Subcutaneous adipose tissue (tissue), 4 donors: ENCODE measurements at places on chromosomes 3 and 15. TPM values are rescaled to one million over a fixed set of nuclear protein-coding genes. Genes with fewer than 3 reads are reported as not detected.

GBE1 gene
- total RNA-seq, result 224 TPM

OCA2 gene
- total RNA-seq, result not detected

ATP2B2 gene
- 0.34 TPM for total RNA-seq

GOLGA6D gene
- total RNA-seq, result not detected

TIPARP gene
- total RNA-seq, result 39.6 TPM

UBAP1L gene
- 5.7 TPM for total RNA-seq

CHL1 gene
- 173 TPM for total RNA-seq

MYRIP gene
- total RNA-seq, result 9.8 TPM

LRCH3 gene
- 45.8 TPM for total RNA-seq

LRRIQ4 gene
- total RNA-seq, result 0.22 TPM

PTH1R gene
- total RNA-seq, result 14.8 TPM

MLF1 gene
- 4.2 TPM for total RNA-seq

LRTM1 gene
- not detected for total RNA-seq

FETUB gene
- total RNA-seq, result not detected

UCN2 gene
- not detected for total RNA-seq
